Activated naive CD4-positive, alpha-beta T cell (primary cell): ENCODE measurements at places on chromosomes 3 and 15.

GRCh38 chr15:89171136-89172072, 50.0 kb downstream of the RLBP1 start:
- DNase-seq = no peak

DNA sequence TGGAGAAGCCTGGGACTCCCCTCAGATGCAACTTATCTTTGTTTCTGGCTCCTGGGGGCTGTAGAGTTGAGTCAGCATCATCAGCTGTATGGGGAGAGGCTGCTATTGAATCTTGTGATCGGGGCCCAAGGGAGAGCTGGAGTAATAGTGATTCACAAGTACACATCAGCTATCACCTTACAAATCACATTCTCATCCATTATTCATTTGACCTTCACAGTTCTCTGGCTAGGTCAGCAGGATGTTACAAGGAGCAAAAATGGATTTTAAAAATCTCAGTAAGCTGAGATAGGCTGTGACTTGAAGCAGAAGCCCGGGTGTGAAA, 175.0 kb downstream of the OPA1 start:
- no peak for DNase-seq

- no peak for DNase-seq
Measured at GRCh38 chr3:114336122-114336697, 42.4 kb downstream of the TIGIT start.

GRCh38 chr3:51381333-51381705, 3.8 kb upstream of the MANF start:
- DNase-seq = no peak

DNA sequence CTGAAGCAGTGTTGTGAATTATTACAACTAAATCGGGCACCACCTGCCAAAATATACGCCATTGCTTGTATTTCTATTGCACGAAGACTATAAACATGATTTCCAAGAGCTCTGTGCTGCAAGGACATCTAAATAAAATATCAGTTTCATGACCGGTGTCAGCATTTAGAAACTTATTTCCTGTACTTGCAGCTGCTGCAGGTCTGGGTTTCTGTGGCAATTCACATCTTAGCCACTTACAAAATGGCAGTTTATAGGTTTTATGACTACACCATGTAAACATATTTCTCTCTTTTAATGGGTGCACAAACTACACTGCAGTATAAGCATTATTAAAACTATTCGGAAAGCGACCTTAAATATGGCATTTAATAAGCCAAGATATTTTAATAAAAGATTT, 359.4 kb downstream of the VPS13C start:
- DNase-seq = no peak

GRCh38 chr3:46725621-46726314, 8.1 kb upstream of the PRSS50 start:
- DNase-seq = no peak

- no peak for DNase-seq
Measured at GRCh38 chr3:124463234-124463633, 267.0 kb upstream of the UMPS start.

DNA sequence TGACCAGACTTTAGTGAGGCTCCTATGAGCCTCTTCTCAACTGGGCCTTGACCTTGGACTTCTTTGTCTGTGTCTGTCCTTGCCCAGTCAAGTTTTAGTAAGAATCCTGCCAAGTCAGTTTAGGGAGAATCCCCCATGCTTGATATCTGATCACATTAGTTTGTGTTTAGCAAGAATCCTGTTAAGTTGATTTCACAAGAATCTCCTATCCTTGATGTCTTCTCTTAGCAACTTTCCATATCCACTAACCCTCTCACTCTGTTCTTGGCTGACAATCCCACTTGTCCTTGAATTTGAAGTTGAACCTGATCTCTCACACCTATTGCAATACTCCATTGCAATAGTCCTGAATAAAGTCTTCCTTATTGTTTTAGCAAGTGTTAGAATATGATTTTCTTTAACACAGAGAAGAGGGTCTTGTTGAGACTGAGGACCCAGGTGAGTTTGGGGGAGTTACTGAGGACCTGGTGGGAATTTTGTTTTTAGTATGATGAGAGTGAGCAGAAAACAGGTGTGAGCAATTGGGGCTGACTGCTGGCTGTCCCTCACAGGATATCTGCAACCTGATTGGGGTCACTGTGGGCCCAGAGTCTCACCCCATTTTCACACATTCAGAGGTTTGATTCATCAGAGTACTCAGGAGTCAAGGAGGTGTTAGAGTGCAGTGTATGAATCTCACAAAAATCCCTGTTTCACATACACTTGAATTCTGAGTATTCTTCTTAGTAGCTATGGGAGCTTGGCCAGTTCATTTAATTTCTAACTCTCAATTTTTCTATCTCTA, 39.9 kb upstream of the TNFAIP8L3 start:
- no peak for DNase-seq

DNA sequence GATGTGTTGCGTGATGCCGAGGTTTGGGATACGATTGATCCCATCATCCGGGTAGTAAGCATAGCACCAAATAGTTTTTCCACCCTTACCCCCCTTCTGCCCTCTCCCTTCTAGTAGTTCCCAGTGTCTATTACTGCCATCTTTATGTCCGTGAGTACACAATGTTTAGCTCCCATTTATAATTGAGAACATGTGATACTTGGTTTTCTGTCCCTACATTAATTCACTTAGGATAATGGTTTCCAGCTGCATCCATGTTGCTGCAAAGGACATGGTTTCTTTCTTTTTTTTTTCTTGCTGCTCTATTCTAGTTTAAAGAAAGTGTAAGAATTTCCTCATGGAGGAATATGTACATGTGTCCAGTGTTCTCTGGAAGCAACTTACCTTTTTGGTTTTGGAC, 51.8 kb downstream of the NSUN3 start:
- DNase-seq = no peak

DNA sequence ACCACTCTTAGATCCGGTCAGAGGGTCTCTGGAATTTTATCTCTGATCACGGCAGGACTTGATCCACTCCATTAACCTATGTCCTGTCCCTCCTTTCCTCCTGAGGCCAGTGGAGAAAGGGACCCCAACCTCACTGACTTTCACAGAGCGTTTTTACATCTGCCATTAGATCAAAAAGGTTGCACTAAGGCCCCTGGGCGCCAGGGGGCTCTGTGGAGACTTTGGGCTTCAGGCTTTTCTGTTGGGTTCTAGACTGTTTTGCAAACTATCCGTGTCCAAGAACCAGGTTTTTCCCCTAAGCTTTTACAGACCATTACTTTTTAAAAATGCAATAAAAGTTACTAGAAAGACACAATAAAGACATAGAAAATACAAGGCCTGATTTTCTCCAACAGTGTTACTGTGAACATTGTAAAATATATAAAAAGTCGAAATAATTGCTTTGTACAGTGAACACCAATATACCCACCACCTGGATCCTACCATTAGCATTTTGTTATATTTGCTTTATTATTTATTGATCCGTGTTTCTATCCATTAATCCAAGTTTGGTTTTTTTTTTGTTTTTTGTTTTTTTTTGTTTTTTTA, 159.7 kb downstream of the POLR2M start:
- DNase-seq = peak; percentile 36

- no peak for DNase-seq
Measured at GRCh38 chr15:29465816-29466215, 196.2 kb upstream of the NSMCE3 start.

- no peak for DNase-seq
Measured at GRCh38 chr15:40328176-40328575, 4.7 kb downstream of the INAFM2 start.

DNA sequence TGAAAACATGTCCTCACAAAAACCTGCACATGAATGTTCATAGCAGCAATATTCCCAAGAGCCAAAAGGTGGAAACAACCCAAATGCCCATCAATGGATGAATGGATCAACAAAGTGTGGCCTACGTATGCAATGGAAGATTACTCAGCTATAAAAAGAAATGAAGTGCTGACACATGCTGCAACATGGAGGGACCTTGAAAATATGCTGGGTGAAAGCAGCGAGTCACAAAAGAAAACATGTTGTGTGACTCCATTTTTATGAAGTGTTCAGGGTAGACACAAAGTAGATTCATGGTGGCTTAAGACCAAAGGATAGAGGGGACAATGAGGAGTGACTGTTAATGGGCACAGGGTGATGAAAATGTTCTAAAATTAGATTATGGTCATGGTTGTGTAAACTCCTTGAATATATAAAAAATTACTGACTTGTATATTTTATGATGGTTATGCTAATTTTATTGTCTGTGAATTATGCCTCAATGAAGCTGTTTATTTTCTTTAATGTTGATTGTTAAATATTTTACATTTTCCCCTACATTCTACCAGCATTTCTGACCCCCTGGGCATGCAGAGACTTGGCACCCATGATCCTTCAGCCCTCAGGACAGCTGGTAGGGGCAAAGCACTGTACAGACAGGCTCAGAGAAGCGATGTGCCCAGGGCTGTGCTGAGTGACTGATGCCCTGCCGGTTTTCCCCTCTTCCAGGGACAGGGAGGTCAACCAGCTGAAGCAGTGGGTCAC, 37.8 kb downstream of the CFAP100 start:
- no peak for DNase-seq

DNA sequence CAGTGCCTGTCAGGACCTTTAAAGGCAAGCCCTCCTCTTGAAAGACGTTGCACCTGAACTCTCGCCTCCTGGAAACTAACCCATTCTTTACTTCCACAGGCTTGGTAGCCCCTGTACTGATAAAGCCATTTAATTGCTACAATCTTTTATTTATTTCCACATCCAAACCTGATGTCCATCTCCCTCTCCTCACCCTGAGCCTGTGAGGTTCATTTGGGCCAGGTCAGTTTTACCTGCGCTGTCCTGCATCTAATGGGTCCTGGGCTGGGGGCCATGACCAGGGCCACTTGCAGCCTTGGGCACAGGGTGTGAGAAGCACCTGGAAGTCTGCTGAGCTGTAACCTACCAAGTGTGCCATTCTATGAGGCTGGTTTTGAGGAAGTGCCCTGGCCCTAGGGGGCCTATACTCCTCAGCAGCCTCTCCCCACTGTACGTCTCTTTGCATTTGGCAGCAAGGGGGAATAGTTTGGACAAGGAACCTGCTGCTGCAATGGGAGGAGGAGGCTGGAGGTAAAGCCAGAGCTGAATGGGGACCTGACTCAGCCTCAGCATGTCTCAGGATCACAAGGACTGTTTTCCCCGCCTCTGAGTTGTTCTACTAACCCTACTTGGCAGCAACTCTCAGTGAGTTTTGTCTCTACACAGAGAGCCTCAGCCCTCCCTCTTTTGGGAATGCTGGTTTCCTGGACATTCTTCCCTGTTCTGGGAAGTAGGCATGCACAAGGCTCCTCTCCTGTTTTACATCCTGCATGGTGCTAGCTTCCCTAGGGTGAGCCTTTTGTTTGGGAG, 53.8 kb downstream of the WDR76 start:
- DNase-seq = no peak

DNA sequence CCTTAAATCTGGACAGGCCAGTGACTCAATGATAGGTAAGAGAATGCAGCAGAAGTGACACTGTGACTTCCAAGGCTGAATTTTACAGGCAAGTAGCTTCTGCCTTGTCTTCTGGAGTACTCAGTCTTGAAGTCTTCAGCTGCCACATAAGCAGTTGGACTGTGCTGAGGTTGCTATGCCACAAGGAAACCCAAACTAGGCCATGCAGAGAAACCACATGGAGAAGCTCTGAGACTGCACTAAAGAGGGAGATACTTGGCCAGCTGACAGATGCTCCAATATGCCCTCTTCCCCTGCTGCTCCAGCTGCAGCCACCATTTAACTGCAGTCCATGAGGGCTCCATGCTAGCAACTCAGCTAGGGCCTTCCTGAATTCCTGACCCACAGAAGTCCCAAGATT, 119.4 kb upstream of the GADL1 start:
- DNase-seq = no peak
